NCI-H1417 treated with DMSO at 0.1 percent for 48 hours (cell line): ENCODE measurements at places on chromosomes 16 and 17.

GRCh38 chr17:15261258-15261801, 3.8 kb downstream of the PMP22 start:
- DNase-seq, result no peak

- DNase-seq, result no peak
Observed at GRCh38 chr17:60901806-60902205, 224.2 kb downstream of the BCAS3 start.

DNA sequence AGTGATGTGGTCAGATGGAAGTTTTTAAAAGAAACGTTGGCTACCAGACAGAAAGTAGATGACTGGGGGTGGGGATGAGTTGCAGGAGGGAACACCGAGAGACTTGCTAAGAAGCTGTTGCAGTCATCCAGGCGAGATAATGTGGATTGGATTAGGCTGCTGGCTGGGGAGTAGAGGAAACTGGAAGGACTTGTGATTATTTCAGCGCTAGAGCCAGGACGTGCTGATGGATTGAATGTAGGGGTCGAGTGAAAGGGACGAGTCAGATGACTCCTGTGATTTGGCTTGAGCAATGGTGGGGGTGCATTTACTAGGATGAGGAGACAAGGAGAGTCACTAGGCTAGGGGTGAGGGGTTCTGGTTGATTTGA, 88.5 kb downstream of the CLEC16A start:
- no peak for DNase-seq

- DNase-seq, result no peak
Observed at GRCh38 chr16:24713379-24713778, 16.1 kb upstream of the TNRC6A start.

DNA sequence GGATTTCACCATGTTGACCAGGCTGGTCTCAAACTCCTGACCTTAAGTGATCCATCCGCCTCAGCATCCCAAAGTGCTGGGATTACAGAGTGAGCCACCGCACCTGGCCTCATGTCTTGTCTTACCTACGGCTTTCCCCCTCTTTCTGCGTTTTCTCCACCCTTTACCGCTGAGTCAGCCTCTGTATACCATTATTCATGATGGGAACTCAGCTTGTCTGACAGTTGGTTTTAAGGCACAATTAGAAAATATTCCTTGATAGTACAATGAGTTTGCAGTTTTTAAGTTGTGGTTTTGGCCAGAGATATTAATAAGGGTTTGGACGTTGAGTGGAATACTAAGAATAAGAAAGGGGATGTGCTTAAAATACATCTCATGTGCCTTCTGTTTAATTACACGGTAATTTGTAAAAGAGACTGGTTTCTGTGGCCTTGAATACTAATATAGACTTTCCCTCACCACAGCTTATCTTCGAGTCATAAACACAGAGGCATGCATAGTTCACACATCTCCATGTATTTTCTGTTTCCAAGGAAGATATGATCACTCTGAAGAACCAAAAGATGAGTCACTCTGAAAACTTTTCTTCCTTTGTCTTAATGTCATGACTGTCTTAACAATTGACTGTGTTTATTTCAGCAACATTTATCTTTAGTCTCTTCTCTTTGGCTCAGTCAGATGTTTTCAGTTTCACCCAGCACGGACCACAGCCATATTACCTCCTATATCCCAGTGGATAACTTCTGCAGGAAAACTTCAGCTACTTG, 54.4 kb downstream of the PITPNC1 start:
- DNase-seq, result no peak

DNA sequence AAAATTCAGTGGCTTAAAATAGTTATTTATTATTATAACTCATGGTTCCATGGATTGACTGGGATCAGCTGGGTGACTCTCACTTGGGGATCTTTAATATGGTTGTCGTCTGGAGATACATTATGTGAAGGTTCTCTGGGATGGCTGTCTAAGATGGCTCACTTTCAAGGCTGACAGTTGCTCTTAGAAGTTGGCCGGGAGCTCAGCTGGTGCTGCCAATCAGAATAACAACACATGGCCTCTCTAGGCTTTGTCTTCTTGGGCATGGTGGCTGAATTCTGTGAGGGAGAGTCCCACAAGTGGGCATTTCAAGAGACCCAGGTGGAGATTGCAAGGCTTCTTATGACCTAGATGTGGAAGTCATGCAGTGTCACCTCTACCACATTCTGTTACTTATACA, 269.7 kb downstream of the CA10 start:
- DNase-seq, result no peak

DNA sequence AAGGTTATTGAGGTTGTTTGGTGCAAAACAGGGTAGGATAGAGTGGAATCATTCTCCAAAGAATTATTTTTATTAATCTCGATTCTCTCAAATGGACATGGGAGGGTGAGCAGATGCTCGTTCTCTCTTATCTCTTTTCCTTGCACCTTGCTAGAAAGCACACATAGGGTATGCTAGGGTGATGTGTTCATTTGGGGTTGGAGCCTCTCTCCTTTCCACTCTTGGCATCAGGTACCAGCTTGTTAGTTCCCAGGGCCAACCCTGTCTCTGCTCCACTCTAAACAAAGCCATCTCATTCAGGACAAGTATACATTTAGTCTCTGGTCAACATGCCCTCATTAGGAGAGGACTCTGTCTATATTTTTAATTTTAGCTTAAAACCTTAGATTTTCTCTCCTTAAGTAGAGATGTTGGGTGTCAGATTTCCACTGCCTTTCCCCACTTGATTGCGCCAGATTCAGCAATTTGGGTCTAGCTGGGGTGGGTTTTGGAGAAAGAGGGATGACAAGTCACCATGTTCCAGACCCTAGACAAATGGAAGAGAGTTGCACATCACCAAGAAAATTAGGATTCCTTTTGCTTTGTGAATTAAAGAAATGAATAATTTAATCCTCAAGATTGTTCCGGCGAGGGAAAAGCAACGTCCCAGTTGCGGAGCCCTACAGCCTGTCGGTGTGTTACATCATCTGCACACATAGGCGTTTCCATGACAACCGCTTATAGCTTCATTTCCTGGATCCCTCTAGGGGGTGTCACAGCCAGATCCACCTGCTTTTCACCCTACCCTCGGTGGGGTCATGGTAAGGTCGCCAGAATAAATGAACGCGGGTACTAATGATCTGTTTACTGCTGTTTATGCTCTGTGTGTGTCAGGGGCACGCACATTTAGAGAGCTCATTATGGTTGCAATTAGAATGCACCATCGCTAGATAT, 41.6 kb downstream of the SNX11 start:
- DNase-seq, result peak; percentile 80

DNA sequence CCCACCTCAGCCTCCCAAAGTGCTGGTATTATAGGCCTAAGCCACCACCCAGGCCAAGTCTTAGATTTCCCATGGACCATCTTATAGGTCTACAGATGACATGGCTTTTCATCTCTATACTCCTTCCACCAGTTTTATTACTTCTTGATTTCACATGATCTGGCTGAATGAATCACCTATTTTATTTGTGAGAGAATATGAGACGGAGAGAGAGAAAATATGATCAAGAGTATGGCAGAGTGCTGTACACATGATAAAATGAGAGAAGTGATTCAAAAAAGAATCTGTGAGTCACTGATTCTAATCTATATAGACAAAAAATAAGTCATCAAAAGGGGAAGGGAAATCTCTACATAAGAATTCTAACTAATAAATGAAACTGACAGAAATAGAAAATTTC, 13.7 kb downstream of the ACSM1 start:
- no peak for DNase-seq

DNA sequence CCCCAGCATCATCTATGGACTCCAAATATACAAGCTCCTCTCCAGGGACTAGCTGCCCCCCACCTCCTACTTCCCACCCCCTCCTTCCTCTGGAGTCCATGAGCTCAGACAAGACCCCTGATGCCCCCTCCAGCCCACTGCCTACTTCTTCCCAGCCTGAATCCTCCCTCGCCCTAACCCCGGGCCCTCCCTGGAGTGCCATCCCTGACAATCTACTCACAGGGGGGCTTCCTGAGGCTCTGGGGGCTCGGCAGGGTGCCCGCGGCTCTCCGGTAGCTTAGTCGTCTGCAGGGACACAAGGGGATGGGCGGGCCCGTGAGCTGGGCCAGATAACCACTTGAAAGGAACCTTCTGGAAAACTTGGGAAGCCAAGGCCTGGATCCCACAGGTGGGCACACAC, 15.1 kb downstream of the MPP3 start:
- DNase-seq, result no peak

DNA sequence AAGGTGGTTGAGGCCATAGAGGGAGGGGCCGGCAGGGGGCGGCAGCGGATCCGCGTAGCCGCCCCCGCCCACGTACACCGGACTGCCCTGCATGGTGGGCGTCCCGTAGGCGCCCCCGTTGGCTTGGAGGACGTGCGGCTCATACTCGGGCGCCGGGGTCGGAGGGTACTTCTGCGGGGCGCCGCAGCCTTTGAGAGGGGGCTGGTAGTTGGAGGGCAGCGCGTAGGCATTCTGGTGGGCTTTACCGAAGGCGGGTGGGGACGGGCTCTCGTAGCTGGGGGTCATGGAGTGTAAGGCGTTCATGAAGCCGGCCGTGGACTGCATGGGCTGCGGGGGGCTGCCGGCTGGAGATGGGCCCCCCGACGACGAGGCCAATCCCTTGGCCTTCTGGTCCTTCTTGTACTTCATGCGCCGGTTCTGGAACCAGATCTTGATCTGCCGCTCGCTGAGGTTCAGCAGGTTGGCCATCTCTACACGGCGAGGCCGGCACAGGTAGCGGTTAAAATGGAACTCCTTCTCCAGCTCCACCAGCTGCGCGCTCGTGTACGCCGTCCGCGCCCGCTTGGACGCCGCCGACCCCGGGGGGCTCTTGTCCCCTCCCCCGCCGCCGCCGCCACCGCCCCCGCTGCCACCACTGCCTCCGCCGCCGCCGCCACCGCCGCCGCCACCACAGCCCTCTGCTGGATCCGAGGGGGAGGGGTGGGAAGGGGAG, 5.7 kb upstream of the HOXB2 start:
- no peak for DNase-seq

GRCh38 chr17:12983991-12984884, 33.6 kb downstream of the ELAC2 start:
- no peak for DNase-seq

DNA sequence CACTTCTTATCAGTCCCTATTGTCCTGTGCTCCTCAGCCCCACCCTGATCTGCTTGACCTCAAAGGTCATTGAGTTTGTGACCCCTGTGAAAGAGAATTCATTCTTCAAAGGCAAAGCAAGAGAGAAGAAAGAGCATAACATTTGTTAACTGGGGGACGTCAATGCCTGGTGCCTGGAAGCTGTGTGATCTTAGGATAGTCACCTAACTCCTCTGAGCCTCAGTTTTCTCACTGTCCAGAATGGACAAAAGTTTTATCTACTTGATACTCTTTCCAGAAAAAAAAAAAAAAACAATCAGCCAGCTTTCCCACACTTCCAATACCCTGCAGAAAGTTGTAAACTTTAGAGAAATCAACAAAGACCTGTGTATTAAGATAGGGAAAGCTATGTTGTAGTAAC, 173.1 kb downstream of the C16orf78 start:
- DNase-seq, result no peak

GRCh38 chr17:20613905-20614304, 34.4 kb downstream of the CDRT15L2 start:
- no peak for DNase-seq

- peak; percentile 49 for DNase-seq
Observed at GRCh38 chr16:53556521-53556920, 53.5 kb upstream of the AKTIP start.

- no peak for DNase-seq
Observed at GRCh38 chr16:87835882-87836331, 33.4 kb downstream of the SLC7A5 start.

GRCh38 chr16:4938683-4939030, 1.7 kb upstream of the PPL start:
- DNase-seq, result no peak

GRCh38 chr16:20610211-20610891, 34.2 kb upstream of the ACSM2B start:
- no peak for DNase-seq

- DNase-seq, result no peak
Observed at GRCh38 chr17:3963237-3964201, 718 bp downstream of the ATP2A3 start.
